ENCODE measurements at places on chromosomes 3 and 15.

GRCh38 chr3:147089286-147089685 is 317.1 kb downstream of the ZIC4 start:
- no peak for DNase-seq

DNA sequence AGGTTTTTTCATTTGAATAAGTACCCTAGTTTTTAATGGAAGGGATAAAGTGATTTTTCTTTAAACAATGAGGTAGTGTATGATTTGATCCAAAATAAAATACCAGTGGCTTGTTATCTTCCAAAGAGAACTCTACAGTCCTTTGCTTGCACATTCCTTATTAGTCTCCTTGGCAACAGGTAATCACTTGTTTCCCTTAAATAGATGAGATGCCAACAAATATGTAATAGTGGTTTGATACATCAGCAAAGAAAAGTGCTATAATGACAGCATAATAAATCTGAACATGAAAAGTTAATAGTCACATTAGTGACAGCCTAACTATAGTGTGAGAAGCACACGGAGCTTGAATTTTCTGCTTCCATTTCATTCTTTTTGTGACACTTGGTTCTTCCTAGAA is 360.2 kb downstream of the ZNF385D start:
- DNase-seq, result peak; percentile 41

- peak; percentile 85 for DNase-seq
These were observed 107.5 kb upstream of the CHRM5 start for GRCh38 chr15:33860754-33861153.

GRCh38 chr15:65937476-65937875 is 68.2 kb downstream of the RAB11A start:
- peak; percentile 41 for DNase-seq

GRCh38 chr15:92393071-92393979 is at the start of gene ST8SIA2:
TSS of gene ST8SIA2 (plus strand) at chr15:92393881. CDS start at chr15:92394065, 184 bp downstream.
- DNase-seq, result peak; percentile 2

GRCh38 chr3:31762097-31762764 is 218.8 kb downstream of the OSBPL10 start:
- no peak for DNase-seq

DNA sequence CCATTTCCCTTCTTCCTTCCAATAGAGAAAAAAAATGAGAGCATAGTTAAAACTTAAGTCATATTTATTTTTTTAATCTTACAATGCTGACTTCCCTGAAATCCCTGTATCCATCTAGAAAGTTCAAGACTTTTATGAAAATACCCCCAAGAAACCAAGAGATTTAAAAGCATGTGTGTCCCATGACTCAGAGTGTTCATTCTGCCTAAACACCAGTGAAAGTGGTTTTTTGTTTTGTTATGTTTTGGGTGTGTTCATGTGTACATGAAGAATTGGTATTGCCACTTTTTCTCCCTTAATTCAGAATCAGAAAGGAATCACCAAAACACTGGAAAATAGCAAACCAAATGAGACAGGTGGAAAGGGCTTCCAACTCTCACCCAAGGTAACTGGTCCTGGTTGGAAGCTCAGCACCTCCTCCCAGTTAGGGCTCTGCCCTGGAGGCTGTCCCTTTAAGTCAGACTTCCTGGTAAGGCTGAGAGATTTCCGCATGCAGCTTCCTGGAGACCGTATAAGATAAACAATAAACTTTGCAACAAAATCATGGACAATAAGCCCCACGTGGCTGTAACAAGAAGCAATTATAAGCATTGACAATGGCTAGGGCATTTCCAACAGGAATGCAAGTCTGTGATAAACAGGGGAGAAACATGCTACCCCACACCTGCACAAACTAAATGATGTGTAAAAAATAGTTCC is 121.9 kb upstream of the ARHGEF3 start:
- peak; percentile 18 for DNase-seq

DNA sequence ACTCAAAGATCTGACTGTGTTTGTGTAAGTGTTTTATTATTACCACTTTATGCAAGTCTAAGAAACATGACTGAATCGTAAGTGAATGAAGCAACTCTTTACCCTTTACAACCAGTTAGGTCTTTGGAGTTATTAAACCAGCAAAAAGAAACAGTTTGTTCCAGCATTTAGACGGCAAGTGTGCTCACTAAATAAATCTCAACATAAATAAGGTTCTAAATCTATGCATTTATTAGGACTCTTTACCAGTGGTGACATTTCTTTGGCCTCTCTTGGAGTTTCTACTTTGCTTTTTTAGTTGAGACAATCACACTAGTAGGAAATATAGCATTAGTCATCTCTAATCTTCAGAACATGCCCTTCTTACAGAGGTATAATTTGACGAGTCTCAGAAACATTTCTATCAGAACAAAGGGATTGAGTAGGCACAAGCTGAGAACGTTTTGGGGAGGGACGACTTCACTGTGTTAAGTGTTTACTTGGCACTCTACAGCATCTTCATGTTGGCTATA is 739.9 kb upstream of the NR2F2 start:
- DNase-seq, result peak; percentile 13

DNA sequence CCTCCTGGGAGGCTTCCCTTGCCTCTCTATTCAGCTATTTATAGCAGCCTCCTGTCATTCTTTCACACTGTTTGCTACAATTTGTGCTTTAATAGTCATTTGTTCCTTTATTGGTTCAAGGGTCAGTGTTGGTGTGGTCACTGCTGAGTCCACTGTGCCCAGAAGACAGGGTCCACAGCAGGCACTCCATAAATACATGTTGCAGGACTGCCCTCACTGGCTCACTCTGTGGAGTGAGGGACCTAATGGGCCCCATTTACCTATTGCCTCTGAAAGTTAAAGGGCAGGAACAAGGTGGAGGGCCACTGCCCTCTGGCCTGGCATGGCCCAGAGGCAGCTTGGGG is 16.8 kb downstream of the MST1R start:
- no peak for DNase-seq

DNA sequence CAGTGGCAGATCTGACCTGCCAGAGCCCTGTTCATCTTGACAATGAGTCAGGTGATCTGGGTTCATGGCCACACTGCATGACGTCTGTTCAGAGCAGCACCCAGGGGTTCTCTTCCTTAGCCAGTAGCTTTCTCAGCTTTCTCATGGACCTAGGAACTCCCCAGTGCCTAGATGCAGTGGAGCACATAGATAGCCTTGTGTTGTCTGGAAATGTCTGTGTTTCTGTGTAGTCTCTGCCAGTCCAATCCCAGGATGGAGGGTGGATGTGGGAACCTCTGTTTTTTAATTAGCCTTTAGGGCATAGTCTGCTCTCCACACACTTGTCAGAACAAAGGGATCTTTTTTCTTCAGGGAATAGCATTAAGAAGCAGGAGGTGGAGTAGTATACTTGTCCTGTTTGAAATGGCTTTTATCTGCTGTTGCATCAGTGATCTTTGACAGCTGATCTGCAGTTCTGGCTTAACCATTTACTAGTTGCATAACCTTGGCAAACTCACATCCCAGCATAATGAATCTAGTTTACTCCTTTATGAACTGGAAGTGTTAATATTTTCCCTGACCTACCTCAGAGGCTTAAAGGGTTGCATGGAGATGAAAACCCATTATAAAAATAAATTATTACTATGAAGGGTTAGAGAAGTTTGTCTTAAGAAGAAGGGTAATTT is 16.1 kb upstream of the CACNA1D start:
- no peak for DNase-seq

DNA sequence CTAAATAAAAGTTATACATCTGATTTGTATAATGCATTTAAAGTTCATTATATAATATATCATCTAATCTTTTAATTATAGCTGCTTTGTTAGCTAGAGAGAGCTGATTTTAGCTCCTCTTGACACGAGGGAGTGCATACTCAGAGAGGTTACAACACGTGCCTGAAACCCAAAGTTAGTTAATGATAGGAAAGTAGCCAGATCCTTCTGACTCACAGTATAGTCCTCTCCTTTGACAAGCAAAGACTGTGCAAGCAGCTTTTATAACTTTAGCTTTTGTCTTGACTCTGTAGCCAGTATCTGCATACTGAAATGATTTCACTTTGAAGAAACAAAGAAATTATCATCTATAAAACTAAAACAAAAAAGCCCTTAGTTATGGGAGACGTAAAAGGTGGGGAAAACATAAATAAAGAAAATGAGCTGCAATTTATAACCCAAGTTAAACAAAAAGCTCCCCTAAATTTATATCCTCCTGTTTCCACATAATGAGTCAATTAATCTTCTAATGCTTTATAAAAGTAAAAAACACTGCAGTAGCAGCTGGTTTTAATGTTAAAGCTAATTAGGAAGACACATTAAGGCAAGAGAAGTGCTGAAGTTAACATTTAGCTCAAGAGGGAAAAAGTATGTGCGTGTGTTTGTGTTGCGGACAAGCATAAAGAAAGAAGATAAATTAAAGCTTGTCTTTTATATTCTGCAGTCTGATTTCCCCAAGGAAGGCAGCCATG is 13.1 kb downstream of the GABRR3 start:
- DNase-seq, result peak; percentile 40

DNA sequence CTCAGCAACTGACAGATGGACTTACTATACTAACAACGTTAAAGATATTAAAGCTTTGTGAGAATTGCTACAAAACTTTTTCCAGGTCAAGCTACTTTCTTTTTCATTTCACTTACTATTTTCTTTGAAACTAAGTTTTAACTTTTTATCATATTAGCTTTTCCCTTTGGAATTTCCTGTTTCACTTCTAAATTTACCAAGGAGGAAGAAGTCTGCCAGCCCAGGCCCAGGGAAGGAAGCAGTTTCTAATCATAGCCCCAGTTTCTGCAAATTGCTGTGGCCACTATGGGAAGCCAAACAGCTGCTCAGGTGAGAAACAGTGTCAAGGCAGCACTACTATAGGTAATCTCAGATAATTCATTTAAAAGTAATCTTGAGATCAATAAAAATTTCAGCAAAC is 18.4 kb downstream of the CYFIP1 start:
- peak; percentile 60 for DNase-seq

DNA sequence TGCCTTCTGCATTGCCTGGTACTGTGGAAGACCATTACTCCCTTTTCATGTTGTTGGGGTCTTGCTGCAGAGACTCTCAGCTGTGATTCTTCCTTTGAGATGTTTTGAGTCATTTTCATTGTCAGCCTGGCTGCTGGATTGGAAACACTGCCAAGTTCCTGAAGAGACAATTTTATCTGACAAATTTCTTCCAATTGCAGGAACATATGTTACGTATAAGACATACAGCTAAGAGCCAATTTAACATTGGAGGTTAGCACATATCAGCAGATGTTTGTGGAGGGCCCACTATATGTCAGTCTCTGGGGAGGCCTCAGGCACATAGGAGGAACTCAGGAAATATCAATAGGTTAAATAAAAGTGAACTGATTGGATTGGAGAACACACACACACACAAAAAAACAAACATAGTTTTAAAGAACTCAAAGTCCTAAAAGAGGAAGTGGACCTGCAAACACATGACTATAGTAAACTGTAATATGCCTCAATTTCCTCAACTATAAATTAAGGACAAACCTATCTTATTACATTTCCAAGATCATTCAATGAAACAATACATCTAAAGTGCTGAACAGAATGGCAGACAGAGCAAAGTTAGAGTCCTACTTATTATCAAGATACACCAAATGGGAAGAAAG is 172.3 kb downstream of the MYRIP start:
- DNase-seq, result no peak
